Neural crest cell (in vitro differentiated cells): ENCODE measurements at places on chromosomes 5 and 9. TPM values are rescaled to one million over a fixed set of nuclear protein-coding genes. Genes with fewer than 3 reads are reported as not detected.
A peak's percentile ranks its signal among the peaks of the same experiment; 100 is the strongest.

Gene MBLAC2
- total RNA-seq: 6.6 and 7.3 TPM in 2 replicates

GRCh38 chr5:100517301-100517974, 17.7 kb upstream of the FAM174A start:
- DNase-seq: no peak

Gene MUSK
- not detected in 2 replicates for total RNA-seq

Gene SPATA31D4
- total RNA-seq: not detected in 2 replicates

DNA sequence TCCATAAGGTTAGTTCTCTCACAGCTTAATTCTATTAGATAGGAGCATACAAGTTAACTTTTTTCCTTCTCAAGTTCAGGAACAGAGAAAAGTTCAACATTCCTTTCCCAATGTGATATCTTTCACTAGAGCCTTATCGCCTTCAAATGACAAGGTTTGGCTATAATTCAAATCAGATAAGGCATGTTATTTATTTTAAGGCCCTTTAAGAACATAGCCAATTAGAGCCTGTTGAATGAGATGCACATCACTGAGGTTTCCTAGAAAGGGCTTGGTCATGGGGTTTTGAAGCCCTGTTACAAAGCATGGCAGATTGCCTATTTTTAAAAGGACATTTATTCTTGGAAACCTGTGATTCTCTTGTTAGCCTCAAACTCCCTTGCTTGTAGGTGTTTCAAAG, 123.4 kb downstream of the BASP1 start:
- DNase-seq: no peak

GRCh38 chr5:127352068-127352467, 61.5 kb downstream of the MEGF10 start:
- DNase-seq: no peak

DNA sequence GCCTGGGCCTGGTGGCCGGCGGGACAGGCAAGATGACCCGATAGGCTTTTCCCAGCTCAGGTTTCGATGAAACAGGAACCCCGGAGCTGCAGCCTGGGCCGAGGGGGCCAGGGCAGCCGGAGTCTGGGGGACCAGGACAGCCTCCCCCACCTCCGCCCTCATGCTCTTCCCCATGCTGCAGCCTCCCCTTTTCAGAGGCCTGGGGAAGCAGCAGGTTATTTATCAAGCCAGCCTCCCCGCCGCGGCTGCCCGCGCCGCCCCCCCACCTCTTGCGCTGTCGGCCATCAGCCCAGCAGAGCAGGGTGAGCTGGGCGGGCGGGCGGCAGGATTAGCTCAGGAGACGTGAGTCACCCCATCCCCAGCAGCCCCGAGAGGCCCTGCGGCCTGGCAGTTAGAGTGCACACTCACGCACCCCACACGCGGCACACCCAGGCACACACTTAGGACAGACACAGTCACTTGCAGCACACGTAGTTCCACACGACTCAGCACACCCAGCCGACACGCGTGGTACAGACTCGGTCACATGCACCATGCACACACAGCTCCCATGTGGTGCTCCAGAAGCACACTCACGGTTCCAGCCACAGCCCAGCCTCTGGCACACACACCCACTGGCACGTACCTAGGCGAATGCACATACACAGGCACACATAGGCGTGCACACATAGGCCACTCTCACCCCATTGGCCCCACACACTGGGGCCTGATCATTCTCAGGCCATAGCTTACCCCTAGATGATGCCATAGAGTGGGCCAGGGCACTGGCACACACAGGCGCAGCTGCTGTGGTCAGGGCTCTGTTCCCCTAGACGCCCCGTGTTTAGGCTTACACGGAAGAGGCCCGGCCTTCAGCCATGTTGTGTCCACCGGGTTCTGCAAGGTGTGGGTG, 13.0 kb downstream of the CXXC5 start:
- DNase-seq: no peak

Gene BBLN
- total RNA-seq: 80.6 and 82.5 TPM in 2 replicates

GRCh38 chr9:73180403-73180802, 28.7 kb downstream of the ANXA1 start:
- no peak for DNase-seq

DNA sequence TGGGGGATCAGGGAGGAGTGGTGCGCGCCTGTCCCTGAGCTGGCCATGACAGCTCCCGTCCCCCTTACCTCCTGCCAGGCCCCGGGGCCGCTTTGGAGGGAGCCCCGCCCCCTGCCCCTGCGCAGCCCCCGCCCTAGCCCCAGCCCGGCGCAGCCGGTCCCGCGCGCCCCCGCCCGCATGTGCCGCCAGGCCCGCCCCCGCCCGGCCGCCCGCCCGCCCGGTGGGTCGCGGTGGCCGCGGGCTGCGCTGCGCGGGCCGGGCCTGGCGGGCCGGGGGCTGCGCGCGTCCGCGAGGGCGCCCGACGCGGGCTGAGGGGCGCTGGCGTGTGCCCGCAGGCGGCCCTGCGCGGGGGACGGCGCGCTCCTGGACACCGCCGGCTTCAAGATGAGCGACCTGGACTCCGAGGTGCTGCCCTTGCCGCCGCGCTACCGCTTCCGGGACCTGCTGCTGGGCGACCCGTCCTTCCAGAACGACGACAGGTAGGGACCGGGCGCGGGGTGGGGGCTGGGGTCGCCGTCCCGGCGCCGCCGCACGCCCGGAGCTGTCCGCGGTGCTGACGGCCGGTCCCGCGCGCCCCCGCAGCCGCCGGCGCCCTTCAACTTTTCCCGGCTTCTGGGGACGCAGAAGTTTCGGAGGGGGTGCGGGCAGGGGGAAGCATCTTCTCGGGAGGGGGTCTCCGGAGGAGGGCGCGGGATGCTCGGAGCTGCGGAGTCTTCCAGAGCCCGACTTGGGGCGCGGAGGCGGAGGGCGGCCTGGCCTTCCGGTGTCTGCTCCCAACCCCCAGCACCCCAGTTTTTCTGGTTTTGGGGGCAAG, 12.5 kb downstream of the KCNT1 start:
- peak; percentile 36 for DNase-seq

GRCh38 chr9:101028346-101029314, at the start of gene PLPPR1:
Gene PLPPR1, plus strand, starts transcription at chr9:101028727.
- DNase-seq: peak; percentile 72

DNA sequence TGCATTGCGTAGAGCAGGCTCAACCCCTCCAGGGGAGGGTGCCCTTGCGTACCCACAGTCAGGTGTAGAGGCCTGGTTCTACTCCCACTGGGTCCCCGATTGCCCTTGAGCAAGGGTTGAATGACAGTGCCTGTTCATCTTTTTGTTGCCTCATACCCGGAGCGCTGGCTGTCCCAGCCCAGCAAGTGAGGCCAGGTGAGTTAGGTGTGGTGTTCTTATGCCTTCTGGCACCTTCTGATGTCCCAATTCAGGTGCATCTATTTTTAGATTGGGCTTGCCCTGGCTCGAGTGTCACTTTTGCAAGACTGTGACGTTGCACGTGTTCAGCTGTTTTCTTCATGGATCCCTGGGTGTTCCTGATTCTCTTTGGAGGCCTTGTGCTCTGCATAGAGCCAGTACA, 257.8 kb downstream of the GOLPH3 start:
- DNase-seq: no peak

DNA sequence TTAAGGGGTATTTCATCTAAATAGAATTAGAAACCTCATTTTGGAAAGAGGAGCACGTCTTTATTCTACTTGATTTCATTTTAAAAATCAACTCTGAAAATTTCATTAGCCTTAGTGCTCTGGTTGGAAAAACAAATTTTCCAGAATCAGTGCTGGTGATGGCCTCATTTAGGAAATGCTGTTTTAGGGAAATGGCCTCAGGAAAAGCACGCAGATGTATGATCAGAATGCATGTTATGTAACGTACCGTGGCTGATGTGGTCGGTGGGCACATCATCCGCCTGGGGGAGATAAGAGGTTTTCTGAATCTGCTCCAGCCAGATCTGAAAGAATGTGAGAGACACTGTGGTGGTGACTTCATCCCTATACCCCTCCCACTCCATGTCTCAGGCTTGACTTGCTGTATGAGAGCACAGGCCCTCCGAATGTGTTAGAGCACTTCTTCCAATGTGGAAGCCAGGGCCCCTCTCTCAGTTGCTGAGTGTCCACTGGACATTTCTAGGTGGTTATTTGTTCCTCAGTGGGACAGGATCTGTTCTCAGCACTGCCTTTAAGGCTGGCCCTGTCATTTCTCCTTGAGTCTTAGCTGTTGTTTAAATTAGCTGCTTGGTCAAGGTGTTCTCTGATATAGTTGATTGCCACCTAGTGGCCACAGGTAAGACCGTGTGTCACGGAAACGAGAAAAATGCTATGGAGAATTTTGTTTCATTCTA, 96.5 kb downstream of the ARHGAP26 start:
- peak; percentile 12 for DNase-seq

Gene PCA3
- total RNA-seq: not detected in 2 replicates

Gene KLHL9
- total RNA-seq: 31.0 and 31.7 TPM in 2 replicates

DNA sequence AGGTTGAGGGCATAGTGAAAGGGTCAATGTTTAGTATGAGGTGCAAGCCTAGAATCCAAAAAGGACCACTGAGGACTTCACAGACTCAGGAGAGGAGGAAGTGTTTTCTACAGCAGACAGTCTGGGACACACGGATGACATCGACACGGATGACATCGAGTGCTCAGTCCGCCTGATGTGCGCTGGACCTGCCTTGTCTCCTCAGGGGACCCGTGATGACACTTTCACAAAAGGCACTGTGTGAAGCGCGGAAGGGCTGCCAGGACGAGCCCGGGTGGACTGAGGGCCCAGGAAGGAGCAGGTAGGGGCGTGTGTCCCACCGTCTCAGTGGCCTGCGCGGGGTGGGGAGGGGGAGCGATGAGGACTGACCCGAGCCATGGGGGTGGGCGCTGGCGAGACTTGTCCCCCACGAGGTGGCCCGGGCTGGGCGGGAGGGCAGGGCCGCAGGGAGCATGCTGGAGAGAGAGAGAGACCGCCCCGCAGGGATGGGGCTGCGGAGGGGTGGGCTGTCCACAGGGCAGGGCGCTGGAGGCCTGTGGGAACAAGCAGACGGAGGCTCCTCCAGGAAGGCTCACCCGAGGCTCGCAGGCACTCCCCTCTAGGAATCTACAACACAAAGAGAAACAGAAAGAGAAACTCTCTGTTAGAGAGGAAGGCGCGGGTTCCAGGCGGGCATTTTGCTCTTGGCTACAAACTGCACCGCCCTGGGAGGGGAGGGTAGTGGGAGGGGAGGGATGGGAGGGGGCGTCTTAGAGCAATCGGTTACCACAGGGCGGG, 54.9 kb downstream of the USP20 start:
- DNase-seq: no peak

DNA sequence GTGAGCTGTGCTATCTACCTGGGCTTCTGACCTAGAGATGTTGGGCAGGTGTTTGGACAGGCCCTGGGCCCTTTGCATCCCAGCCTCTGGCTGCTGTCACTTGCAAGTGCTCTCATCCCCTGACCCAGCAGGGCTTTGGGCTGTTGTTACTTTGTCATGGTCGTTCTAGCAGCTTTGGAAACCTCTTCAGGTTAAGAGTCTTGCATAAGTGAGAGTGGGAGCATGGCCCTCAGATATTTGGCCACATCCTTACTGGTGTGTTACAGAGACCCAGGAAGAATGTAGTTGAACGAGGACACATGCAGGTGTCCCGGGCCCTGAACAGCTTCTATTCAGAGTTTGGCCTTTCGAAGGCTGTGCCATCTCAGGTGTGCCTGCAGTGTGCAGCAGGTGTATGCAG, 4.5 kb downstream of the TENT4A start:
- no peak for DNase-seq

GRCh38 chr5:42593591-42593990, 163.0 kb upstream of the CCDC152 start:
- DNase-seq: no peak
